ENCODE measurements at places on chromosomes 3 and 15.

- DNase-seq = no peak
These were observed 64.2 kb upstream of the SERPINI2 start for GRCh38 chr3:167538081-167538480.

DNA sequence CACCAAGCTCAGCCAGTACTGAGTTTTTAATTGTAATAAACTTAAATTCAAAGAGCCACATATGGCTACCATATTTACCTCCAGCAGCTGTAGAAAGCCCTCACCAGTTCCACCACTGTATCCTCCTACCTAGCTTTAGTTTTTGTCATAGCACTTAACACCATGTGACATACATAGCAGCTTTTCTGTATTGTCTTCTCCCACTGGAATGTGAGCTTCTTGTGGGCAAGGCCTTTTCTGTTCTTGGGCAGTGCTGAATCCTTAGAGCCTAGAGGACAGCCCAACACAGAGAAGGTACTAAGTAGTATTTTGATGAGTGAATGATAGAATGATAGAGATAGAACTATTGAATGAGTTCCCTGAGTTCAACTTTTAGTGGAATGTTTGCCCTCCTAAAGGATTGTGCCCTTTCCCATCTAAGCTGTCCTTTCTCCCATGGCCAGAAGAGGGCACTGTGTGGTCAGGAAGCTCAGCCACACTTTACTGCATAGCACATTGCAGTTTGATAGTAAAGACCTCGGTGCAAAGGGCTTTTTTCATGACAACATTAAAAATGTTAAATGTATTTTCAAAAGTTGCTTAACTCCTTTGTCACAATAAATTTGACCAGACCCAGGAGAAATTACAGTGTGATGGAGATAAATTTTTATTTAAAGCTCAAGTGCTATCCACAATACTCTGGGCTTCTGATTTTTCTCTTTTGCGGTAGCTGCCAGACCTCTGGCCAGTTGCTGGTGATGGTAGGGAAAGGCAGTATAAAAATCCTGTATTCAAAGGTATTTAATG, 115.8 kb downstream of the GHSR start:
- peak; percentile 60 for DNase-seq

GRCh38 chr3:52204337-52205073, 6.5 kb downstream of the ALAS1 start:
- DNase-seq = no peak

DNA sequence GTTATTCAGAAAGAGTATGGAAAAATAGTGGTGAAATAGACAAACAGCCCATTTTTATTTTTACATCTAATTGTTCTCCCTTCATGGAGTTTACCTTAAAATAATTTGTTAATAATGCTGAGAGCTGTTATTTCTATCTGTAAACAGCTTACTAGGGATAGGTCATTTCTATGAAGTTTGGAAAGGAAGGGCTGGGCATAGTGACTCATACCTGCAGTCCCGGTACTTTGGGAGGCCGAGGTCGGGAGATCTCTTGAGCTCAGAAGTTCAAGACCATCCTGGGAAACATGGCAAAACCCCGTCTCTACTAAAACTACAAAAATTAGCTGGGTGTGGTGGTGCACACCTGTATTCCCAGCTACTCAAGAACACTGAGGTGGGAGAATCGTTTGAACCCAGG, 624.3 kb upstream of the LMCD1 start:
- DNase-seq = no peak

- DNase-seq = no peak
These were observed 224.5 kb downstream of the TIGIT start for GRCh38 chr3:114518206-114518808.

DNA sequence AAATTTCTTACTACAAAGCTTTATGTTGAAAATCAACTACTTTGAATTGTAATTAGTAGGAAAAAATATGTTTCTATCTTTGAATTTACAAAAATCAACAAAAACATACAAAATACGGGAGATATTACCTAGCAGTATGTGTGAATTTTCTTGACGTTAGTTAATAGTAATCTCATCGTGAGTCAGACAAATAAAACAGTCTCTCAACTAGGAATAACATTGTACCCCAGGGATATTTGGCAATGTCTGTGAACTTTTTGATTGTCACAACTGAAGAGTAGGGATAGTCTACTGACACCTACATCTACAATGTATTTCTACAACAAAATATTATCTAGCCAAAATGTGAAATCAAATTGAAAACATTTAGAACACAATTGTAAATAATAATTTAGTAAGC, 250.3 kb downstream of the POLQ start:
- no peak for DNase-seq

DNA sequence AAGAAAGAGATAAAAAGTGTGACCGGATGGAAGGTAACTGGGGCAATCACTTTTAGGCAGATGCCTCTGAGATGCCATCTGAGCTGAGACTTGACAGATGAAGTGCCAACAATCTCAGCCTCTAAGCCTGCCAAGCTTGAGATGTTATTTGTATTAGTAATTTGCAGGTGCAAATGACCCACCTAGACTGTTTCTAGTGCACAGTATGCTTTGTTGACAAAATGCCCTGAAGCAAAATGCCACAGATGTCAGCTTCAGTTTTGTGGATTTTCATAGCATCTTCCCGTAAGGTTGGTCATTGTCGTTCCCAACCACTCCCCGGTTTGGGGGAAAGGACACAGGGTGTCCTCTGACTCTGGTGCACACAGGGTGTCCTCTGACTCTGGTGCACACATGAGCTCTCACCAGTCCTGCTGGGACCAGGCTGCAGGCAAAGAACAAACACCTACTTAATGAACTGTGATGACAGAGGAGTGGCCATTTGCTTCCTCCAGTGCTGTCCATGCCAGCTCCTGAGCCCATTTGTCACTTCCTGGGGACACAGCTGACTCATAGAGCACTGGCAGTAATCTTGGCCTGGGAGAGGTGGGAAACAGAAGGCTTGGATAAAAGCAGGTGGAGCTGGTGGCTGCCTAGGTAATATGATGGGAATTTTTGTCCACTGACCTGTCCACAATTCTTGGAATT, 16.7 kb upstream of the PPP1R2 start:
- no peak for DNase-seq

GRCh38 chr3:196969134-196969659, 564 bp upstream of the PIGZ start:
- DNase-seq = no peak
